ENCODE measurements at places on chromosomes 5 and 9.

DNA sequence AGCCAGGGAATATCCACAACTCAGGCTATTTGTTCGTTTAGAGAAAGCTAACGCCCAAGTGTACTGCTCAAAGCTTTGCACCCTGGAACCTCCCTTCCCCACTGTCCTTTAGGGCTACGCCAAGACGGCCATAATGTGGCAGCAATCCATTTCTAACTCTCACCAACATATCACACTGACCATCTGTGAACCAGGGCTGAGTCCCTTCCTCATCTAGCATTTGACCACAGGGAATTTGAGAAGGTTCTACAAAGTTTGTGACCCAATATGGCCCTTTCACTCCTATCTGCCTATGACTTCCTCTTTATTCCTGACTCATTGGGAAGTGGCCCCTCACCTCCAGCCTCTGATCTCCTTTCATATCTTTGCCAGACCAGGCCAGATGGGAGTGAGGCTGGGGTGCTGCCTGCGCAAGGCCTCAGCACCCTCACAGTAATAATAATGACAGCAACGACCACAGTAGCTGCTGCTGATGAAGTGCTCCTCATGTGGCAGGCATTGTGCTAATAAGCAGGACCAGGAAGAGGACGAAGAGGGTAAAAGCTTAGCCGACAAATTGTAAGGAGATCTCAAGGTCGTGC, 9.3 kb upstream of the ARAP3 start:
- no peak for DNase-seq

- DNase-seq: no peak
Measured at GRCh38 chr5:76901522-76901921, 51.3 kb upstream of the CRHBP start.

GRCh38 chr9:123834889-123835562, 94.9 kb downstream of the DENND1A start:
- DNase-seq: peak; percentile 43

DNA sequence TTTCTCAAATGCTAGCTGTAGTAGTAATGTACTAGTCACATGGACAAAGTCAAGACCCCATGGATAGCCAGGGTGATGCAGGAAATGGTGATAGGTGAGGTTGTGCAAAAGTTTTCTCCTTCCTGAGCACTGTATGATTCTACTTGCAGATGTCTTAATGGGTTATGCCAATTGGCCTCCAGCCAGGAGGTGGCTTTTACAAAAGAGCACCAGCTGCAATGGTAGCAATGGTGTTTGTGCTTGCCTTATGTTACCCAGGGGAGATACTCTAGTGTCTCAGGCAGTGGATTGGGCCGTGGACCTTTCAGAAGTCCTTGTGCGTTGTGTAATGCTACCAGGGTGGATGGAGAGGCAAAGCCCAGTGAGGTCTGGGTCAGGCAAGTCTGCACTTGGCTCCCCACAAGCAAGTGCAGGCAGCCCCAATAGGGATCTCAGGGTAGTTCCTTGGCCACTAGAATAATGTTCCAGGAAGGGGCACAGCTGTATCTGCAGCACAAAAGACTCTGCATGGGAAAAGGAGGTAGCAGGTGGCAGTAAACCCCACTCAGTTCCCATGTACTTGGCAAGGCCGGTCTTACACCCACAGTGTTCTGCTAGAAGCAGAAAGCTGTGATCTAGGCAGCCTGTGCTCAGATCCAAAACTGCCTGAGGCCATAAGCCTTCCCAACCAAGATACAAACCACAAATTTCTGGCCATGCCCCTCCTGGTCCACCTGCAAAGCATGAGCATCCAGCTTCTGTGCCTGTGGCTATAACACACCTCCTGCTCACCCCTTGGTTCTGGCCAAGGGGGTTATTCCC, 46.4 kb upstream of the EDIL3 start:
- no peak for DNase-seq

DNA sequence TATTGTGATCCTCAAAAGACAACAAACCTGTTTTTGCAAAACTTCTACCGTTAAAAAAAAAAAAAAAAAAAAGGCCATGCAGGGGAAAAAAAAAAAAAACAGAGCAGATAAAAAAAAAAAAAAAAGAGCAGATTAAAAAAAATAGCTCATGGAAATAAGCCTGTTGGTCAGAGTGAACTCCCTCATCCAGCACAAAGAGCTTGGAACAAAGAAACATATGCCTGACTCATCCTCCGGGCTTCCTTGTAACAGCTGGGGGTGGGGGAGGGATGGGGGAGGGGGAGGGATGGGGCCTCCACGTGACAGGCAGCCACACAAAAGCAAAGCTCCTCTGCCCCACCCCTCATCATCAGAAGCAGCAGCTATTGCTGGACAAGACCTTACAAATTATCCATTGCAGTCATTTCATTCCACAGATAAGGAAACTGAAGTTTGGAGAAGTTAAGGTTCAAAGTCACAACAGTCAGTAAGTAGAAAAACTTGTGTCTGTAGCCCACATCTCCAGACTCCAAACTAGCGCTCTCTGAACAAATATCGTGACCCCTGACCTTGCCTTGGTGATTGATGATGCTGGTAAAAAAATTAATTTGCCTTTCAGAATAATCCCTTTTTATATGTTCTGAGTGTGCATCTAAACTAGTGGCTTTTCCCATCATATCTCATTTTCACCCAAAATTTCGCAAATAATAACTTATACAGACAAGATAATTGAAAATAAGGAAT, 38.9 kb downstream of the SLC35D2 start:
- DNase-seq: peak; percentile 92

DNA sequence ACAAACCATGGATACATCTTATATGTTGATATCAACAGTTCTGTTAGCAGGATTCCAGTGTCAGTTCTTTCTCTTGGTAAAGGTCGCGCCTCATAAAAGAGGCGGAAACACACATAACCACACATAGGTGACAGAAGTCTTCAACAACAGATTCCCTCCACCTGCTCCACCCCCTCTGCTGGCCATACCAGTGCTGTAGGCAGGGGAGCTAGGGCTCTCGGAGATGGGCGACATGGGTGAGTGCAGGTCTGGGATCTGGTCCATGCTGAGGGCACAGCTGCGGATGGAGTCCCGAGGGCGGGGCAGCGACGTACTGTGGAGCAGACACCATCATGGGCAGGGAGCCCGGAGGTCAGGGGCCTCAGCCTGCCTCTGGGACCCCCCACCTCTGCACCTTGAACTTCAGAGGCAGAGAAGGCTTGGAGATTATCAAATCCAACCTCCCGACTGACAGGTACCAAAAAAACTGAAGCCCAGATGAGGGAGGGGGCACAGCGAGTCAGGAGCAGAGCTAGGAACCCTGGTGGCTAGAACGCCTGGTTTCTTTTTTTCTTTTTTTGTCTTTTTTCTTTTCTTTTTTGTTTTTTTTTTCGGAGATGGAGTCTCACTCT, 12.0 kb upstream of the TOR2A start:
- no peak for DNase-seq

GRCh38 chr5:16508730-16509531, 43.3 kb upstream of the ZNF622 start:
- no peak for DNase-seq

- DNase-seq: no peak
Measured at GRCh38 chr5:101009758-101010519, 106.9 kb upstream of the ST8SIA4 start.

DNA sequence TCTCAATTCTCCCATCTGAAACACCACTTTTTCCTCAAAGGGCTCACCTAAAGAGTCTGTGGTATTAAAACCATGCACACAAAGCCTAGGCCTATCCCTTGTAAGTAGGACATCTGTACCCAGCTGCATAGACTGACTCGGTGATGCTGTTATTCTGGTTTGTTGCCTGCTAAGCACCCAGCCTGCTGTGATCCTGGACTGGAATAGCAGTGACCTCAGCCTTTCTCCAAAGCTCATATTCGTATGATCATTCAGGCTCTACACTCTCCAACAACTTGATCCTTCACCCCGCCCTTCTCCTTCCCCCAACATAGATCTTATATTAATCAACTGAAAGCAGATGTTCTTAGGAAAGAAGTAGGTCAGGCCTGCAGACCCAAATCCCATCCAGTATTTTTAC, 81.4 kb upstream of the WWC1 start:
- DNase-seq: peak; percentile 19

GRCh38 chr5:73464016-73464745, 15.6 kb upstream of the FOXD1 start:
- DNase-seq: peak; percentile 85

DNA sequence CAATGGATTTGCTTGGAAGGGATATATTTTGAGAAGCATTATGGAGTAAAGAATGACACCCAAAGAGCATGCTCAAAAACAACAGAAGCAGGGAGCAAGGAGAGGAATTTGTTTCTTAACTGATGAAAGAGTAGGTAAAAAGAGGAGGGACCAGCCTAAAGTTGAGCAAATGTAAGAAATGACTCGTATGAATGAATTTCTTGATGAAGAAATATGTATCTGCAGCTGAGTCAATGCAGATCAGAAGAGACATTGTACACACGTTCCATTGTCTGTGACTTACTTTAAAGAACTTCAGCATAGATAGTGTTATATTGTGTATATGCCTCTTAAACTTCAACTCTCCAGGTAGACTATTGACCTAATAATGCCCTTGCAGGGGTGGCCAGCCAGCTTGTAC, 112.7 kb upstream of the NREP start:
- DNase-seq: peak; percentile 84

- no peak for DNase-seq
Measured at GRCh38 chr5:148632255-148633066, 21.9 kb downstream of the HTR4 start.

DNA sequence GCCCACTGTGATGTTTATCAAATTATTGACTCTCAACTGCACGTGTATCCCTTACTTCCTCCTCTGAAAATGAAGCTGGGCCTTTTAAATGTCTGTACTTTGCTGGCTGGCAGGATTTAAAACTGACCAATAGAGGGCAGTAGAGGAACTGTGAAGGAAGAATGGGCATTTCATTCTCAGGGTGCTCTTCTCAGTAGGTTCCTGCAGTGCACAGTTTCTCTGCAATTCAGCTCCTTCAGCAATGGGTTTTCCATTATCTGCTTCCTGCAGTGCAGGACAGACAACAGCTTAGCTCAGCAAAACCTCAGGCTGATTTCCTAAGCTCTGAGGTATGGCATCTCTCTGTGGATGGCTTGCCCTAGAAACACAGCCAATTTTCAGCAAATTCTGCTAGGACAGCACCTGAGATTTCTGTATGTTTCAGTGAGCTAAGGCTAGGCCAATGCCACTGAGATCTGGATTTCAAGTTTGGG, 298.4 kb upstream of the PRDM9 start:
- DNase-seq: peak; percentile 32

DNA sequence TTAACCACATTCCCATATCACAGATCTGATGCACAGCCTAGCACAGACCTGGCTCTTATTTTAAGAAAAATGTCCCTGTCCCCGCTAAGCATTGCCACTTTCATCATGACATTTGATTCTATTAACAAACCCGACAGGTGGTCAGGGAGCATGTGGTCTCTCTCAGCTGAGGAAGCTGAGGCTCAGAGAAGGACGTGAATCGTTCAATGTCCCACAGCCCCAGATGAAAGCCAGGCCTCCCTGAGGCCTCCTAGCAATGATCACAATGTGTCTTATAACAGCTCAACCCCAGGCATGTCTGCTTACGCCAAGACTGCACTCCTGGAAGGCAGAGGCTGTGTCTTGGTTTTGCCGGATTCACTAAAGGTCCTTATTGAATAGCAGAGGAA, 10.4 kb upstream of the CRB2 start:
- no peak for DNase-seq

GRCh38 chr5:93428868-93429267, 152.2 kb downstream of the NR2F1-AS1 start:
- peak; percentile 25 for DNase-seq

GRCh38 chr9:136204838-136205706, at the start of gene LHX3:
Gene LHX3, minus strand, starts transcription at chr9:136205128. Its CDS starts 116 bp downstream, at chr9:136205012.
- DNase-seq: peak; percentile 9

DNA sequence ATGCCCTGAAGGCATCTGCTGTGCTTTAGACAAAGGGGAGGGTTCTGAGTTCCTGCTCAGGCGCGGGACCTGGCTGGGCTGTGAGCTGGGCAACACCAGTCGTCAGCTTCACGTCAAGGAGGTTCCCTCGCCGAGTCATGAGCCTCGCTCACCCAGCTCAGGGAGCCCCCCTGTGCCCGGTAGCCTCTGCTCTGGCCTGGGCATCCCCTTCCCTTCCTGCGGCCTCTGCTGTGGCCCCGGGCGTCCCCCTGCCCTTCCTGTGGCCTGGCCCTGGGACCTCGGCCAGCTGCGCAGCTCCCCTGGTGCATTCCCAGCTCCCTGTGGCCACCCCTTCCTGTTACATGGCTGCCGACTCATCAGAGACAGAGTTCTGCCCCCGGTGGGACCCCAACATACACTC, 29.8 kb downstream of the TERT start:
- no peak for DNase-seq

- no peak for DNase-seq
Measured at GRCh38 chr5:159825551-159826051, 90.7 kb upstream of the ADRA1B start.

- DNase-seq: no peak
Measured at GRCh38 chr5:135604056-135604455, 25.3 kb upstream of the CXCL14 start.

DNA sequence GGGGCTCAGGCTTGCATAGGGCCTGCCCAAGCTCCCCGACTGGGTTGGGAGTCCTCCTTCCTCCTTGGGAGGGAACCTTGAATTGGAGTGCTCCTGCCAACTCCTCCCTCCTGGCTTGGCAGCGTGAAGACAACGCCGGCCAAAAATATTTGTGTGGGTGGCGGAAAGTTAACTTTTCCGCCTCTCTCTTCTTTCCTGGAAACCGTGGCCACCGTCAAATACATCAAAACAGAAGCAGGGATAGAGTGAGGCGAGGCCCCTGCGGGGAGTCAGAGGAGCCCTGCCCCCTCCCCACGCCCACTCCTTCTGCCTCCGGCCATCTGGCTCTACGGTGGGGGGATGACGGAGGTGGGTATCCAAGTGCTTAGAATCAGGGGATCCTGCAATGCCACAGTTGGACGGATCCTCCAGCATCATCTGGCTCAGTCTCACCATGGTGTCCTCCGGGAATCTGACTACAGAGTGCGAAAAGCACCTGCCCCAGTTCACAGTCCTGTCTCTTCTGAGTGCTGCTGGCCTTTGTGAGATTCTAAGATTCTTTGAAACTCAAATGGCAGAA, 25.2 kb upstream of the SYNPO start:
- peak; percentile 43 for DNase-seq

- peak; percentile 15 for DNase-seq
Measured at GRCh38 chr5:79924936-79925893, 65.8 kb downstream of the MTX3 start.

DNA sequence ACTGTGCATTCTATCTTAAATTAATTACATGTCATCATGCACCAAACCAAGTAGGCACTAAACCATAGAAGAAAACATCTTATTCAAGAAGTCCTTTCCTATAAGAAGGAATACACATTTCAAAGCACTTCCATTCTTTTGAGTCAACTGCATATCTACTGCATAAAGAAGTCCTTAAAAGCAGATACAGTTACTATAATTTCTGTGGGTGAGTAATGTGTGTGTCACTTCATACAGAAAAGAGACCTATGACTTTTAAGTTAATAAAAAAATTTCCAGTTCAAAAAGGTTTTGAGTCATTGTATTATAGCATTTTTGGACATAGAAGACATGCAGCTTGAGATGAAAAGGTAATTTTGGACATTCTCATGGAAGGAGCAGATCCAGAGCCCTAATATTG, 125.0 kb downstream of the DTWD2 start:
- peak; percentile 26 for DNase-seq

Data from fibroblast of upper back skin (primary cell).